ENCODE measurements at places on chromosomes 11 and 22. TPM values are rescaled to one million over a fixed set of nuclear protein-coding genes. Genes with fewer than 3 reads are reported as not detected.

The TESMIN gene
- total RNA-seq = 7.6 TPM

The NXPE4 gene
- not detected for total RNA-seq

The ZC3H12C gene
- 1.9 TPM for total RNA-seq

The CBLIF gene
- total RNA-seq = not detected

The FKBP2 gene
- total RNA-seq = 36.6 TPM
